ENCODE measurements at places on chromosomes 2 and 18. TPM values are rescaled to one million over a fixed set of nuclear protein-coding genes. Genes with fewer than 3 reads are reported as not detected.

DNA sequence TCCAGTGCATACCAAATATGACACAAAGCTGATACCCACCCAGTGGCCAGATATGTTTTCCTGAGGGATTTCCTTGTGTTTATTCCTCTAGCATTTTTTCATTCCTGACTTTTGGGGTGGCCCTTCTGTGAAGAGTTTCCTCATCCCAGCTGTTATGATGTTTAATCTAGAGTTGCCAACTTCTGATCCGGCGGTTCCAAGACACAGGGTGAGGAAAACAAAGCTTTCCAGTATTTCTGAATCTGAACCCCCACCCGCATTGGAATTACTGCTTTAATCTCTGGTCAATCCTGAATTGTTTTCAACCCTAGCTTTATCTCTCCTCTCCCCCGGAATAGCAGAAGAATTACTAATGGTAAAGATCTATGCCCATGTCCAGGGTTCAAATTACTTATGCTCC is 39.2 kb upstream of the PNPT1 start:
- no peak for DNase-seq

- DNase-seq = no peak
Observed at GRCh38 chr2:79554899-79555298, 42.0 kb downstream of the CTNNA2 start.

- no peak for DNase-seq
Observed at GRCh38 chr2:189113963-189114362, 65.6 kb downstream of the COL5A2 start.

DNA sequence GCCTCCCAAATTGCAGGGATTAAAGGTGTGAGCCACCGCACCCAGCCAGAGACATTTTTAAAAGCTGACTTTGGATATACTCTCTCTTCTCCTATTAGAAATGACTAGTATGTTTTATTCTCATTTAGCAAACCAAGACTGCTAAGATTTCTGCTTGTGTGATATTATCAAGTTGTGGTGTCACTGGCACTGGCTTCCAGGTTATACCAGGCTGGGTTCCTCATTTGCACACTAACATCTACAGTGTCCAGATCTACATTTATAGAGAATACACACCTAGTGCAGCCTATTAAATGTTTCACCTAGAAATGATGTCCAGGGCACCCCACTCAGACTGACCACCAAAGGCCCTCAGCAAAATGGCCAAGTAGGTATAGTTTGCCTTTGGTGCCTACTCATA is 265.3 kb upstream of the STON1 start:
- DNase-seq = no peak

DNA sequence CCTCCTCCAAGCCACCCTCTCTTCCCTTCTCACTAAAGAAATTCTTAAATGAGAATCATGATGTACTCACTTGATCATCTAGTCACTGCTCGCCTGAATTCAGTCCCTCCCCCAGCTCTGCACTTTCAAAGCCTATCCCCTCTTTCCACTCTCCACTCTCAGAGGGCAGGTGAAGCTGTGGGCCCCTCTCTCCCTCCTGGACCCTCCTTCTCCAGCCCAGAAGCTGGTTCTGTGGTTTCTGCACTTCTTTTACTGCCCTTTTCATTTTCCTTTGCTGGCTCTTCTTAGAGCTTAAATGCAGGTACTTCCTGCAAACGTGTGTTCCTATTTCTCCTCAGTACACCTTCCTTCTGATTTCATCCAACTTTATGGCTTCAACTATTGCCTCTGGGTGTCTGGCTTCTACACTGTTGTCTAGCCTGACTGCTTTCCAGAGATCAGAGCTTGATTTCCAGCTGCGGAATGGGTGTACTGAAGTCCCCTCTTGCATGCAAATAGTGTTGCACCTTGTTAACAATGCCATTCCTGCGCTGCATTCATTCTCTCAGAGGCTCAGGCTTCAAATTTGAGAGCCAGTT is 15.3 kb upstream of the TXNDC2 start:
- DNase-seq = no peak

DNA sequence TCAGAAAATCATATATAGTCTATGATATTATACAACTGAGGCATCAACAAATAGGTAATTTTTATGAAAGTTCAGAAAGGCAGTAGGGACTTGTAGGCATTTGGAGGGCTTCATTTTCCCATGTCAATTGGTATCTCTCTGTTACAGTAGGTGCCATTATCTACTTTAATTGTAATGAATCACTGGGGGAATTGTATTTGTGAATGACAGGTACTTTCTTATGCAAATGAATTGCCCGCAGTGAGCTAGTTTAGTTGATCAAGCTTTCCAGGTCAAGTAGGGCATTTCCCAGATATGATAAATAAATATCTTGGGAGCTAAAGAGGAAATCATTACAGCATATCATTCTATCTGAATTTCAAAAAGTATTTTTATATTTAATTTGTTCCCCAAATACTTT is 1116.3 kb downstream of the DPP10 start:
- no peak for DNase-seq

GRCh38 chr2:196046123-196046917 is 22.3 kb downstream of the DNAH7 start:
- no peak for DNase-seq

DNA sequence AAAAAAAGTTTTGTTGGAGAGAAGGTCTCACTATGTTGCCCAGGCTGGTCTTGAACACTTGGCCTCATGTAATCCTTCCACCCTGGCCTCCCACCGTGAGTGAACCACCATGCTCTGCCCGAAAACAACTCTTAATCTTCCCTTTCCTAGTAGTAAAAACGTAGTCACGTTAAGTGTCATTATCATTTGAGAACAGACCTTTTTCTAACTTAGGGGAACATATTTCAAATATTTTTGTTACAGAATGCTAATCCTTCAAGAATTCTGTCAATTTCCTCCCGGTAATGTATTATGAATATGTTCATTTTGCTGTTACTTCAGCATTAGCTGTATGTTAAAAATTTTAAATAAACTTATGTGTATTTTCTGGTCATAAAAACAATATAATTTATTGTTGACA is 49.7 kb downstream of the MTA3 start:
- DNase-seq = no peak

GRCh38 chr2:219626540-219626939 is 890 bp upstream of the SLC4A3 start:
- DNase-seq = no peak

- no peak for DNase-seq
Observed at GRCh38 chr2:70772486-70773155, 4.6 kb upstream of the ADD2 start.

GRCh38 chr2:203690117-203690431 is 16.4 kb upstream of the CD28 start:
- no peak for DNase-seq

DNA sequence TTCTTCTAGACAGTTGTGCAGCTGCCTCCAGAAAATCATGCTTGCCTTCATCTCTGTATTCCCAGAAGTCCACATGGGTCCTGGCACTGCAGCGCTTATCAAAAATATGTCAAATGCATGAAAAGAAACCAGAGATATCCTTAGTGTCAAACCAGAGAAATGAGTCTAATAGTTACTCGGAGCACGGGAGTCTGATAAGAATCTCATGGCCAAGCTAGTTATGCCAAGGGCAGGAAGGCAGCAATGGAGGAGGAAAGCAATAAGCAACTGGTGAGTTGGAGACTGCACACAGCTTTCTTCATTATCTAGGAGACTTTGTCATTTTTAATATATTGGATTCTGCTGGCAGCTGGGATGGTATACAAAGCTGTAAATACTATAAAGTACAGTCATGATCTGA is 38.6 kb downstream of the TRIB2 start:
- no peak for DNase-seq

DNA sequence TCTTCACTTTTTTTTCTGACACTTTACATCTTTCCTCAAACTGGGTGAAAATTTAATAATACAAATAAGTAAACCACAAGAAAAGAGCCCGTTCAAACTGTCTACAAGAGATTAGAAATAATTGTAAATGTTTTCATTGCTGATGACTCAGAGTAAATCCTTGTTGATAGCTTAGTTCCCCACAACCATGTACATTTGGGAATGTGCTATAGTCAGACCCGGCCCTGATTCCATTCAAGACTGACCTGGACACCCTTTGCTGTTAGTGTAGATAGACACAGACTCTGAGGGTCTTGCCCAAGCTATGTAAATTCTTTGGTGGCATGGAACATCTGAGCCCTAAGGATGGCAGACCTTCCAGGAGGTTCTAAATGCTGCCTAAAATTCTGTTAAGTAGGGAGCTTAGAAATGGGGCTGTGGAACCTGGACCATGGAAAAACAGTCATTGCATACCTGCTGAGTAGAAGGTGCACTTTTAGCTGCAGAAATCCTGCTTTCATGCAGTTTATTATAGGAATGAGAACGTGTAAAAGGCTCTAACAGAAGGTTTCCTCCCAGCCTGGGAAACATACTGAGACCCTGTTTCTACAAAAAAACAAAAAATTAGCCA is 3.7 kb downstream of the MALT1 start:
- DNase-seq = no peak

GRCh38 chr2:26568076-26568890 is 72.9 kb downstream of the CIB4 start:
- no peak for DNase-seq

- no peak for DNase-seq
Observed at GRCh38 chr2:34403512-34403911, 804.4 kb upstream of the FAM98A start.

- DNase-seq = no peak
Observed at GRCh38 chr18:22528291-22528690, 110.6 kb upstream of the CTAGE1 start.

DNA sequence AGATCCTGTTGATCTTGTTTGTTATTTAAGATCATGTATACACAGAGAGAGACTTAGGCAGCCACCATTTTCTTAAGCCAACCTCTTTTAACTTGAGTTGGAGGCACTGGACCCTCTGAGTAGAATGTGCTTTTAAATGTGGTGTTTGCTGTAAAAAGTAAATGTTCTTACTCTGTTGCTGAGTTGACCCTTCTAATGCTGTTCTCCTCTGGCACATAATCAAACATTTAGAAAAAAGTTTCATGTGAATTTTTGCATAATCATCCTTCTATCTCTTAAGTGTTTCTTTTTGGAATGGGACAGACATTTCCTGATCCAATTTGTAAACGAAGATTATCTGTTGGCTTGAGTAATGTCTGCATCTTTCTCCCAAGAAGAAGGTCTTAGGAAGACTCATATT is 255.1 kb upstream of the ETAA1 start:
- no peak for DNase-seq

DNA sequence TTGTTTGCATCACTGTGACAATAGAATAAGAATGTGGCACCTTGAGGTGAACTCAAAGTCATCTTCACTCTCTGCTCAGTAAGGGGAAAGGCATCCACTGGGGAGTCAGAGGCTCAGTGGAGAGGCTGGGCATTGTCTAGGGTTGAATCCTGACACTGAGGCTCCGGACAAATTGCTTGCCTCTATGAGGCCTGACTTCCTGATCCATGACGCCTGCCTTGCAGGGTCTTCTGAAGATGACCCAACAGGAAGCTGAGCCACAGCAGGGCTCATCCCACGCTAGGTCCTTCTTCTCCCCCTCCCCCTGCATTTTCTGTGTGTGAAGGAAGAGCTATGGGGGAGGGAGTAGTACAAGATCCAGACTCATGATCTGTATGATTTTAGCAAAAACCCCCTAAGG is 265.1 kb downstream of the SH3BP4 start:
- no peak for DNase-seq

DNA sequence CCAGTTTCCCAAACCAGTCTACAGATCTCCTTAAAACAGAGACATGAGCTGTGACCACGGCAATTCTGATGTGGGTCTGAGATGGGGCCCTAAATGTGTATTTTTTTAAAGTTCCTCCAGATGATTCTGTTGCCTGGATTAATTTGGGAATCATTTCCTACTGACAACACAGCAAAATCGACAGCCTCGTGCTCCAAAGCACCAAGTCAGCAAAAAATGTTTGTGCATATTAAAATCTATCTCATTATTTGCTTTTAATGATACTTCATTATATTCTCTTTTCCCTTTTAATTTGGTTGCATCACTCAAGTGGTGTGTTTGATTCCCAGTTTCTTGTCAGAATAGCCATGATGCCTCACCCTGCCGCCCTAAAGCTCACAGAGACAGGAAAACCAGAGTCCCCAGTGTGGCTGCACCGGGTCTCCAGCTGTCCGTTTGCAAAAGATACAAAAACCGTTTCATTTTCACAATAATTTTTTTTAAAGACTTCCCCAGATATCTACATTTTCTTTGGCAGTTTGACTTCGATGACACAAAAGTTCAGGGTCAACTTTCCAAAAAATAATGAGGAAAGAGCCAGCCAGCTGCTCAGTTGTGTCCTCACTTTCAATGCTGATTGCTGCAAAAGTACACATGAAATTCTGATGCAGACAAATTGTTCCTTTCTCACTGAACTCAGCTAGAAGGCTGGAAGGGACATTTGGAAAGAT is 443.2 kb upstream of the ID2 start:
- no peak for DNase-seq

GRCh38 chr18:77393519-77393918 is 143.9 kb downstream of the GALR1 start:
- DNase-seq = no peak

DNA sequence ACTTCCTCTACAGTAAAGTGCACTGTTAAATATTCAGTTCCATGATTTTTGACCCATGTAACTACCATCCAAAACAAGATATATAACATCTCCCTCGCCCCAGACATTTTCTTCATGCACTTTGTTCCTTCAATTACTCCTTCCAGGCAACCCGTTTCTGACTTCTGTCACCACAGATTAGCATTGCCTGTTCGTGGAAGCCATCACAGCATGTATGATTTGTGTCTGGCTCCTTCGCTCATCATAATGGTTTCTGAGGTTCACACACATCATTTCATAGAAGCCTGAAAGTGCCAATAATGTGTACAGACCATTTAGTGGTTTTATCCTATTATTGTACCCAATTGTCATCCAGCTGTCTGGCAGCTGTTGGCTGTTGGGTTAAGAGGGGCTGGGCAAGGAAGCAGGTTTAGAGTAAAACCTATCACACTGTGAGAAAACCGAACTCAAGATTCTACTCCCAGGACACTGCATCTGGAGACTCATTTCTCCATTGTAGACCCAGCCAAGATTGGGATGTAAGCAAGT is 16.1 kb downstream of the ARHGAP28 start:
- DNase-seq = no peak

DNA sequence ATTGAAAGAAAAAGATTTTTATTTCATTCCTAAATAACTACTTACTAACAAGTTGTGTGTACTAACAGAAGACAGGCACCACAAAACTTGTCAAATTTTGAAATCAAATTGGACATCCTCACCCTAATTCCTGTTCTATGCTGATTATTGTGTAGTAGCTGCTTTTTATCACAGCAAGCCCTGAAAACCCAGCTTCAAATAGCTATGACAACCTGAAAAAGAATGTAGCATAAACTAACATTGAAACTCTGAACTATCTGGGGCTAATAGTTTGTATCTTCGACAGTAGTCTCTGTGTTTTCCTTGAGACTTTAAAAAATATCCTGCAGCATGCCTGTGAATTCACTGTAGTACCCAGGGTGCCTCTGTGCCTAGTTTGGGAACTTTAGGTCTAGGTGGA is 122.6 kb downstream of the WDPCP start:
- no peak for DNase-seq

The GPR45 gene
- not detected for total RNA-seq

The EHBP1 gene
- total RNA-seq = 31.9 TPM

The SDC1 gene
- total RNA-seq = 0.09 TPM

The TMEFF2 gene
- total RNA-seq = not detected

The LOXHD1 gene
- total RNA-seq = not detected

The UGT1A6 gene
- not detected for total RNA-seq

The LBX2 gene
- 0.30 TPM for total RNA-seq

The CNRIP1 gene
- total RNA-seq = 0.29 TPM

The BMP10 gene
- not detected for total RNA-seq

The HOXD9 gene
- total RNA-seq = not detected

The TNFRSF11A gene
- 1.3 TPM for total RNA-seq

Measured in CD4-positive, alpha-beta memory T cell (primary cell).